B cell (primary cell): ENCODE measurements at places on chromosomes 11 and 22.

GRCh38 chr22:45579306-45579705 lies 76.6 kb downstream of the FBLN1 start:
- peaks cover 16% of the 10 kb centered on the region for H3K4me1 ChIP-seq
- H3K36me3 ChIP-seq, result no peaks in the 10 kb centered on the region
- no peak for DNase-seq
- H3K4me3 ChIP-seq, result no peak overlapping the region
- no peaks in the 10 kb centered on the region for H3K27me3 ChIP-seq

DNA sequence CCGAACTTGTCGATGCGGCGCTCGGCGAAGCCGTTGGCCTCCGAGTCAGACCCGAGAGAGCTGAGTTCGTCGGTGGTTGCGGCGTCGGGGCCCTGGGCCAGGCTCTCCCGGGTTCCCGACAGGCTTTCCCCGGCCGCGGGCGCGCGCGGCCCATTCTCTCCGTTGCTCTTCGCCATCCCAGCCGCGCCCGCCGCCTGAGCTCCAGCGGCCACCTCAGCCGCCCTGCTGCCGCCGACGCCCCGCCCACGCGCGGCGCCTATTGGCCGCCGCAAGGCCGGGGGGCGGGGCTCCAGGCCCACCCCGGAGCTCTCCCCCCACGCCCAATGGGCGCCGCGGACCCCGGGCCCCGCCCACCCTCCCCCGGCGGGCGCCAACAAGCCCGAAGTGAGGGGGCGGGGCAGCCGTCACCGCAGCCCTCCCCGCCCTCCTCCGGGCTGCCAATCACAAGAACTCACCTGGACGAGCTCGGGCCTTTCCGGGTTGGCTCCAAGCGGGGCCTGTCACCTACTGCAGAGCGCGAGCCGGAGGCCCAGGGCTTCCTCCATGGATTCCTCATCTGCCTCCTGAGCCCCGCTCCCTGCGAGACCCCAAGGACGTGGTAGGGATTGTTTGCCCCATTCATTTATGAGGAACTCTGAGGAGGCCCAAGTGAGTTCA lies at the start of gene TBC1D10A:
Gene TBC1D10A, minus strand, starts transcription at position 236 of the 657 bp plus-strand sequence. Its CDS starts 60 bp downstream, at position 176.
- H3K27me3 ChIP-seq, result no peaks in the 10 kb centered on the region
- peak within 1 kb of the TSS; percentile 57 for H3K27ac ChIP-seq

DNA sequence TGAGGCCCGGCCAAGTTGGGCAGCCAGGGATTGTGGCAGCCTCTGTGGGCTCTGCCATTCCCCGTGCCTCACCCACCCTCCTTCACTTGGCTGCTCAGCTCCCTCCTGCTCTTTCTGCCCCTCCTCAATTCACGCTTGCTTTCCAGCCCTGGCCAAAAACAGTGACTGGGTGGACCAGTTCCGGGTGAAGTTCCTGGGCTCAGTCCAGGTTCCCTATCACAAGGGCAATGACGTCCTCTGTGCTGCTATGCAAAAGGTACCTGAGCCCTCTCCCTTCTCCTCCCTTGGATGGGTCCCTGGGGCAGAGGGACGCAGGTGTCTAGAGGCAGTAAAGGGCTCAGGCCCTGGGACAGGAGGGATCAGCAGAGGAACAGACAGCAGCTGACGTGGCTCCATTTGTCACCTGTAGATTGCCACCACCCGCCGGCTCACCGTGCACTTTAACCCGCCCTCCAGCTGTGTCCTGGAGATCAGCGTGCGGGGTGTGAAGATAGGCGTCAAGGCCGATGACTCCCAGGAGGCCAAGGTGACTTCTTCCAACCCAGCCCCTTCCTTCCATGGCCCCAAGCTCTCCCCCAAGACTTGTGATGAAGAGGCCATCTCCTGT lies 2.7 kb downstream of the FREY1 start:
- H3K27me3 ChIP-seq, result peaks cover 9% of the 10 kb centered on the region
- no peak overlapping the region for H3K27ac ChIP-seq
- H3K36me3 ChIP-seq, result no peaks in the 10 kb centered on the region
- H3K4me3 ChIP-seq, result no peak overlapping the region
- peaks cover 21% of the 10 kb centered on the region for H3K4me1 ChIP-seq
- DNase-seq, result no peak

- no peak for DNase-seq
- H3K4me3 ChIP-seq, result no peak overlapping the region
- no peaks in the 10 kb centered on the region for H3K27me3 ChIP-seq
- H3K4me1 ChIP-seq, result no peaks in the 10 kb centered on the region
These were observed 19.1 kb downstream of the TUB start for GRCh38 chr11:8100158-8100557.

DNA sequence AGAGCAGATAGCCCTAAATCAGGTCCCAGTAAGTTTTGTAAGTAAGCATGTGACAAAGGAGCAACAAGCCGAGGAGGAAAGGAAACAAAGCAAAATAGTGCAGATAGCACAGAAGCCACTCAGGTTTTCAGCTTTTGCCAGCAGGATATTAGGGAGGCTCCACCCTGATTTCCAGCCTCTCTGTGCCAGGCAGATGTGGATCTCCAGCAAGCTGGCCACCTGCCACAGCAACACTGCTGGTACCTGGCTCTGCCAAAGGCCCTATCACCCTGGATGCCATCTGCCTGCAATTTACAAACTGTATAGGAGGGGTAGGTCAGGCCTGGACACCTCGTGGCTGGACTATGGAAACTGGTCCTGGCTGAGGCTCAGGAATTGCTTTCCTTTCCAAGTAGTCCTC lies 12.2 kb upstream of the NNMT start:
- DNase-seq, result no peak
- no peaks in the 10 kb centered on the region for H3K36me3 ChIP-seq
- H3K4me3 ChIP-seq, result no peak overlapping the region
- no peak overlapping the region for H3K27ac ChIP-seq
- peaks cover 6% of the 10 kb centered on the region for H3K27me3 ChIP-seq
- H3K4me1 ChIP-seq, result no peaks in the 10 kb centered on the region

DNA sequence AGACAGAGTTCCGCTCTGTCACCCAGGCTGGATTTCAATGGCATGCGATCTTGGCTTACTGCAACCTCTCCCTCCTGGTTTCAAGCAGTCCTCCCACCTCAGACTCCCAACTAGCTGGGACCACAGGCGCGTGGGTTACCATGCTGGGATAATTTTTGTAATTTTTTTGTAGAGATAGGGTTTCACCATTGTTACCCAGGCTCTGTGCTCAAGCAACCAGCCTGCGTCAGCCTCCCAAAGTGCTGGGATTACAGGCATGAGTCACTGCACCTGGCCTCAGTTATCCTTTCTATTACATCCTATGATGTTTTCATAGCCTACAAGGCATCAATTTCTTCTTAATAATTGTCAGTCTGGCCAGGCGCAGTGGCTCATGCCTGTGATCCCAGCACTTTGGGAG lies 36.5 kb downstream of the LRRC74B start:
- no peaks in the 10 kb centered on the region for H3K36me3 ChIP-seq
- H3K4me1 ChIP-seq, result no peaks in the 10 kb centered on the region
- no peak overlapping the region for H3K4me3 ChIP-seq

GRCh38 chr22:31488988-31489617 lies 539 bp downstream of the EIF4ENIF1 start:
- peaks cover 23% of the 10 kb centered on the region for H3K4me1 ChIP-seq
- no peaks in the 10 kb centered on the region for H3K36me3 ChIP-seq
- no peaks in the 10 kb centered on the region for H3K27me3 ChIP-seq
- DNase-seq, result no peak
- peak overlapping the region; percentile 91 for H3K4me3 ChIP-seq

DNA sequence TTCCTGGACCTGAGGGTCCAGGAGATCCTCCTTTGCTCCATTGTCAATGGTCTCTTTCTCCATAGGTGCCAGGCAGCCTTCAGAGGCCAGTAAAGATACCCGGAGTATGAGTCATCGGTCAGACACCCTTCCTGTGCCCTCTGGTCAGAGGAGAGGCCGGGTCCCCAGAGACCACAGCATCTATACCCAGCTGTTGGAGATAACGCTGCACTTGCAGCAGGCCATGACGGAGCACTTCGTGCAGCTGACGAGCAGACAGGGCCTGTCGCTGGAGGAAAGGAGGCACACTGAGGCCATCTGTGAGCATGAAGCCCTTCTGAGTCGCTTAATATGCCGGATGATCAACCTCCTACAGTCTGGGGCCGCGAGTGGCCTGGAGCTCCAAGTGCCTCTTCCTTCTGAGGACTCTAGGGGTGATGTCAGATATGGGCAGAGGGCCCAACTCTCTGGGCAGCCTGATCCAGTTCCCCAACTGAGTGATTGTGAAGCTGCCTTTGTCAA lies at the start of gene ACCSL:
Gene ACCSL, plus strand, starts transcription at position 51 of the 501 bp plus-strand sequence. Its CDS starts 56 bp downstream, at position 107.
- no peaks in the 10 kb centered on the region for H3K4me1 ChIP-seq
- H3K27ac ChIP-seq, result no peak within 1 kb of the TSS
- H3K36me3 ChIP-seq, result no peaks in the 10 kb centered on the region
- H3K27me3 ChIP-seq, result peaks cover 14% of the 10 kb centered on the region
- DNase-seq, result no peak

DNA sequence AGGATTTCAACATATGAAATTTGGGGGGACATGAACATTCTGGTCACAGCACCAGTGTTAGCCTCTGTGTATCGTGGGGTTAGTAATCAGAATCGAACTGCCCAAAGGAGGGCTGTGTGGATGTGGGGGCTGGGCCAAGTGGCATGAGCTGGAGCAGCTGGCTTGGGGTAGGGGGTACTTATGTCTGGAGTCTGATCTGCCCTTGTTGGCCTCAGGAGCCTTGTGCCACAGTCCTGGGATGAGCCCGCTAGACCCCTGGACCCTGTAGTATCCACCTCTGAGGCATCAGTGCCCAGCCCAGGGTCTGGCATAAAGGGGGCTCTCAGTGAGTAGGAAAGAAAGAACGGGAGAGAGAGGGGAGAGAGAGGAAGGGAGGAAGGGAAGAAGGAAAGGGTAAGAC lies 67.3 kb downstream of the LRRC32 start:
- H3K4me3 ChIP-seq, result no peak overlapping the region
- H3K27ac ChIP-seq, result no peak overlapping the region
- DNase-seq, result no peak
- H3K36me3 ChIP-seq, result no peaks in the 10 kb centered on the region

DNA sequence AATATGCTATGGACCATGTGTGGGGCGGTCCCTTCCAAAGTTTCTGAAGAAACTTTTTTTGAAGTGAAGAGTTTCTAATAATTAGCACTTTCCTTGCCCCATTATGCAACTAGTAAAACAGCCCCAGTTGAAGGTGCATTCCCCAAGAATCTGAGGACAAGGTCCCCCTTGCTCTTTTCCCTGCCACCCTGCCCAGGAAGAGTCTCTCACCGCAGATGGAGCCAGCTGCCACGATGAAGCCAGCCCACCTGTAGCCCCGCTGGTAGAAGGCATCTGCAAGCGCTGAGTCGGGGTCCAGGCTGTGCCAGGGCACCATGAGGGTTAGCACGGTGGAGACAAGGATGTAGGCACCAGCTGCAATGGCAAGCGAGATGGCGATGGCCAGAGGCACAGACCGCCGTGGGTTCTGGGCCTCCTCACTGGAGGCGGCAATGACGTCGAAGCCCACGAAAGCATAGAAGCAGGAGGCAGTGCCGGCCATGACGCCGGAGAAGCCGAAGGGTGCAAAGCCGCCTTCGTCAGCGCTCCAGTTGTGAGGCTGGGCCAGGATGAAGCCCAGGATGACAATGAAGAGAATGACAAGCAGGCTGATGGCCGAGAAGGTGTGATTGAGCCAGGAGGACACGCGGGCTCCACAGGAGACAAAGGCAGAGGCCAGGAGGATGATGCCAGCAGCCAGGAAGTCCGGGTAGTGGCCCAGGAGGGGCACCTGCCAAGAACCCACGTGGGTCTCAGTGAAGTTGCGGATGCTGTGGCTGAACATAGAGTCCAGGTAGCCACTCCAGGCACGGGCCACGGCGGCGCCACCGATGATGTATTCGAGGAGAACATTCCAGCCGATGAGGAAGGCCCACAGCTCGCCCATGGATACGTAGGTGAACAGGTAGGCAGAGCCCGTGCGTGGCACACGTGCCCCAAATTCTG lies 1.5 kb downstream of the SLC7A4 start:
- H3K36me3 ChIP-seq, result no peaks in the 10 kb centered on the region
- H3K27me3 ChIP-seq, result peaks cover 17% of the 10 kb centered on the region
- no peak overlapping the region for H3K4me3 ChIP-seq

DNA sequence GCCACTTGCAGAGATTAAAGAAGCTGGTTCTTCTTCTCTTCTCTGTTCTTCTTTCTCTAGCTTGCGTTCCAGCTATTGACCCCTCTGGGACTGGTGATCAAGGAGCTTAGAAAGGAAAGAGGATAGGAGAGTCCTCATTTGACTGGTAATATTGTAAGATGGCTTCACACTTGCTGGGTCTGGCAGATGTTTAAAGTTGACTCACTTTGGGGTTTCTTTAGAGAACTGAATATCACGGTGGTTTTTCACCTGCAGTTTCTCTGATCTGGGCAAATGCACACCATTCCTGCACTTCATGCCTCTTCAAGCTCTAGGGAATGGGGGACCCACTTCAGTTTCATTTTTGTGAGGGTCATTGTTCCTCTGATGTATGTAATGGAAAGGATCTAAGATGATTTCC lies 41.8 kb upstream of the DEUP1 start:
- H3K27ac ChIP-seq, result no peak overlapping the region
- no peak overlapping the region for H3K4me3 ChIP-seq
- no peak for DNase-seq
- no peaks in the 10 kb centered on the region for H3K4me1 ChIP-seq

GRCh38 chr22:44723801-44724200 lies 21.8 kb downstream of the PRR5 start:
- no peaks in the 10 kb centered on the region for H3K4me1 ChIP-seq
- DNase-seq, result no peak
- no peaks in the 10 kb centered on the region for H3K27me3 ChIP-seq
- H3K27ac ChIP-seq, result no peak overlapping the region
- H3K4me3 ChIP-seq, result no peak overlapping the region

DNA sequence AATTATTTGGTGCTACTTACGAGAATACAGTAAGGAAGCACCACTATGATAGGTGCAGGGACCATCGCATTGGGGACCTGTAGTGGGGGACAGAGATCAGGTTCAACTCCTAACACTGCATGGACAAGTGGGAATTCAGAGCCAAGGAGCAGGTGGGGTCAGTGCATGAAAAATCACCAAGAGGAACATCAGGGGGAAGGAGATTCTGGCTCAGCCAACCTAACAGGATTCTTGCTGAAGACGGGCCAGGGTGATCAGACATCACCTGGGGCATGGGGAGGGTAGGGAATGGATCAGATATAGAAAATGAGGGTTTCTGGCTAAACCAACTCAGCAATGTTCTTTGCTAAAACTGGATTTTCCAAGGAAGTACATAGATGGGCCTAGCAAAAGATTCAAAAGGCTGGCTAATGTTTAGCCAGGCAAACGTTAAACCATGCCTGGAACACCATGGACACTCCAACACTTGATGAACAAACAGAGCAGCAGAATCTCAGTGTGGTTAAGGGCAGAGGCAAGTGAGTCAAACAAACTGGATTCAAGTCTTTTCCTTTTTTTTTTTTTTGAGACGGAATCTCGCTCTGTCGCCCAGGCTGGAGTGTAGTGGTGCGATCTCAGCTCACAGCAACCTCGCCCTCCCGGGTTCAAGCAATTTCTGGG lies 70.0 kb downstream of the MICAL3 start:
- H3K4me1 ChIP-seq, result peaks cover 46% of the 10 kb centered on the region
- no peak for DNase-seq
- no peaks in the 10 kb centered on the region for H3K36me3 ChIP-seq
- H3K4me3 ChIP-seq, result no peak overlapping the region
- no peaks in the 10 kb centered on the region for H3K27me3 ChIP-seq
- H3K27ac ChIP-seq, result no peak overlapping the region
